NCI-H1048 (cell line): ENCODE measurements at places on chromosomes 4 and X.

GRCh38 chr4:169723207-169723965, 34.4 kb downstream of the HPF1 start:
- DNase-seq, result no peak

- DNase-seq, result no peak
These were observed 755.4 kb downstream of the SH3BGRL start for GRCh38 chrX:81957318-81957717.

DNA sequence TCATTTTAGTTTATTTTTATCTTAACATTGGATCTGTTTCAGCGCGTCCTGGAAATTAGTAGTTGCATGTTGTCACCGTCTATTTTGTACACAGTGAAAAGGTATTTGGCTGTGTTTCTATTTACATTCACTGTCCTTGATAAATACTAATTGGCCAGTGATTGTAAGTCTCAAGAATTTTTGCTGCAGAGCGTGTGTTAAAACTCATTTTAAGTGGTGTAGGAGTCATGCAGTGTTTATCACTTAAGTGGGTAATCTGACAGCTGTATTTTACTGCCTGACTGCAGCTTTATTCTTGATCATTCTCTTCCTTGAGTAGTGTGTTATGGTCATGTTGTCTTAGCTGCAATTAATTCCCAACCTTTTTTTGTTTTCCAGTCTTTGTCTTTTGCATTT, 9.8 kb downstream of the GUCY1A1 start:
- no peak for DNase-seq

GRCh38 chr4:128590034-128590740, 219.3 kb upstream of the JADE1 start:
- no peak for DNase-seq

GRCh38 chrX:107171369-107172102, 34.7 kb downstream of the NUP62CL start:
- no peak for DNase-seq

- DNase-seq, result no peak
These were observed 34.7 kb downstream of the ZNF41 start for GRCh38 chrX:47448165-47448806.
